HTR-8/SVneo (cell line): ENCODE measurements at places on chromosomes 5 and 9.

DNA sequence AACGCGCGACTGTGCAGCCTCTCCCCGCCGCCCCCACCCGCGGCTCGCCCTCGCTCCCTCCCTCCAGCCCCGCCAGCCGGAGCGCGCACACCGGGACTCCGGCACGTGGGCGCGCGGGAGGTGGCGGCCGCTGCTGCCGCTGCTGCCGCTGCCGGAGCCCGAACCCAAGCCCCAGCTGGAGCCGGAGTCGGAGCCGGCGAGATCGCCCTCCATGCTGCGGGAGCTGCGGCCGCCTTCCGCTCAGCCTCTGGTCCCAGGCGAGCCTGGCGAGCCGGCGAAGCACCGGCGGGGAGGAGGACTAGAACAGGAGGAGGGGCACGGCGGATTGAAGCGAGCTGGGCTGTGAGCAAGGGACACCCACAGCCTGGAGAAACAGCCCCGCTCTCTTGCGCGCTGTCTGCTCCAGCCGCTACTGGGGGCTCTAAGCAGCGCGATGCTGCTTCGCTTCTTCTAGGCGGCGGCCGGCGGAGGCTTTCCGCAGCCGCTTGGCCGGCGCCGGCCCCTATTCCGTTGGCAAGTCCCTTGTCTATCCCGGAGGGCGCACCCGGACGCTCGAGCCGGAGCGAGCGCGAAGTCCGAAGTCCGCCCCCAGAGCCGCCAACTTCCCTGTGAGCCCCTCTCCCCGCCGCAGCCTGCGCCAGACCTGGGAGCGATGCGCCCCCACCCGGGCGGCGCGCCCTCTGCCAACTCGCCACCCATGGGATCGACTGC lies 598.7 kb upstream of the SGCD start:
- DNase-seq, result no peak

- DNase-seq, result peak; percentile 62
Observed at GRCh38 chr5:143506836-143507552, 103.5 kb upstream of the NR3C1 start.

GRCh38 chr5:143361438-143361837 lies 42.0 kb downstream of the NR3C1 start:
- DNase-seq, result no peak

- DNase-seq, result no peak
Observed at GRCh38 chr9:119137479-119137878, 231.8 kb downstream of the BRINP1 start.

DNA sequence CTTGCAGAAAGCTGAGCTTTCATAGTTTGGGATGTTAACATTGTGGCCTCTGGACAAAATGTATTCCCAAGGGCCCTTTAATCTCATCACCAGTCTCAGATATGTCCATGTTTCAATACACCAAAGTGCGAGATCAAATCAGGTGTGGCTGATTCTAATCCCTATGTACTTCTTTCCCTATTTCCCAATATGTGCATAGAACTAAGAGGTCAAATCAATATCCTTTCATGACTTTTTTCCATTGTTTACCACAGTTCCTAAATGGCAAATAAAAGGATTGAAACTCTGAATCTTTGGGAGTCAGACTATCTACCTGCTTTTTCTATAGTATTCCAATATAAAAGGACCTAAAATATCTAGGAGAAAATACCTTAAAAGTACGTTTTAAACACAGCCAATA lies 105.0 kb downstream of the FBXO38 start:
- no peak for DNase-seq

GRCh38 chr9:125393426-125393825 lies 131.8 kb downstream of the GAPVD1 start:
- no peak for DNase-seq

DNA sequence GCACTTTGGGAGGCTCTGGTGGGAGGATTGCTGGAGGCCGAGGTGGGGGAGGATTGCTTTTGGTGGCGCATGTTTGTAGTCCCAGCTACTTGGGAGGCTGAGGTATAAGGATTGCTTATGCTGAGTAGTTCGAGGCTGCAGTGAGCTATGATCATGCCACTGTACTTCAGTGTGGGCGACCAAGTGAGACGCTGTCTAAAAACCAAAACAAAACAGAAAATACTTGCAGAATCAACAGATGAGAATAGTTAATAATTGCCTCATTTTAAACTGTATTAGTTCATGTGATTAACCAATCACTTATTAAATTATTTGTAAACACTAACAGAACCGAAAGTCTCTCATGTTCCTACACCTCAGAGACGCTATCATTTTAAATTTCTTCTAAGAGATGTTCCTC lies 118.1 kb downstream of the CCDC171 start:
- DNase-seq, result no peak

DNA sequence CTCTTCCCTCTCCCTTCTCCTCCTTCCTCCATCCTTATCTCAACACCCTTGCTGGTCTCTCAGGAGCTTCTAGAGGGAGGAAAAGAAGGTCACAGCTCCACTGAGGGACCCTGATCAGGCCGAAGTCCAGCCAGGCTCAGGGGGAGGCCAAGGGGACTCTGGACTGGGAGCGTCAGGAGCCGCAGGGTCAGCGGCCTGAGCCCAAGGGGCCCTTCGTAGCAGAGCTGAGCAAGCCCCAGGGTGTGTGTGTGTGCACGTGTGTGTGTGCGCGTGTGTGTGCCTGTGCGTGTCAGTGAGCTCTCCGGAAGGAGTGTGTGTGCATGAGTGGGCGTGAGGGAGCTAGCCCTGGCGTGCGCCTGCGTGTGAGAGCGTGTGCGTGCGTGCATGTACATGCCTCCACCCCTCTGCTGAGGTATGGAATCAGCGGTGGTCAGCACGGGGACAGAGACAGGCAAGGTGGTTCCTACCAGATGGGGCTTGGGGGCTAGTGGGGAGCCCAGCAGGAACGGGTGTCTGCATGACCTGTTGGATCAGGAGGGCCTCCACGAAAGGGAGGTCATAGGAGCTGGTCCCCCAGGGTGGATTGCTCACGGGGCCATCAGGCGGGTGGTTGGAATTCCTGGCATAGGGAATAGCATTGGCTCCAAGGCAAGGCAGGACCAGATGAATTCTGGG lies 10.0 kb upstream of the AGPAT2 start:
- no peak for DNase-seq

GRCh38 chr5:135830876-135831275 lies 3.6 kb upstream of the SLC25A48 start:
- DNase-seq, result no peak

DNA sequence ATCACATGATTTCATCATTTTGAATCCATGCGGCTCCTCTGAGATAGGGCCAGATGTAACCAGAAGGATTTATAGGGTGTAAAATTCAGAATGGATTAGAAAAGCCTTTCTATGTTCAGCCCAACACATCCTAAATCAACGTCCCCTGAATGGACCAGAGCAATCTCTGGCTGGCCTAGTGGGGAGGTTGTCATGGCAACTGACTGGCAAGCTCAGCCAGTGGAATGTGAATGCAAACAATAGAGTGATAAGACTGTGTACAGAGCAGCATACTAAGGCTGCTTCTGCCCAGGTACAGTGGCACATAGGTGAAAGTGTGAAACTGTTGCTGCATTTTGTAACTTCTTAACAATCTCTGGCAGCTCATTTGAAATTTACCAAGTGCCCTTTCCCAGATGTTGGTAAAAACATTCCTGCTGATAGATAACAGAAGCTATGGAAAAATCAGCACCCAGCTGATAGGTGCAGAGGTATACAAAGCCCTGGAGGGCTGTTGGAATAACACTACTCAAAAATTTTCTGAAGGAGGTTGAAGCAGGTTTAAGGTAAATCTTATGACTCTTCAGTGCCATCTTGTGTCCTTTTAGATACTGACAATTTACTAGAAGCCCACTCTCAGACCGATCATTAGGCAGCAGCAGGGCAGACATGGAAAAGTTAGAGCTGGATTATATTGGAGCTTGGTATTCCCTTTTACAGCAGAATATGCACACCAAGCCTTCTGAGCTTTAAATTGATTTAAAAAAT lies 267.2 kb downstream of the RAB3C start:
- peak; percentile 23 for DNase-seq

GRCh38 chr9:137556069-137556838 lies 4.6 kb downstream of the MRPL41 start:
- DNase-seq, result no peak

- DNase-seq, result no peak
Observed at GRCh38 chr5:178462816-178463215, 127.4 kb downstream of the COL23A1 start.

DNA sequence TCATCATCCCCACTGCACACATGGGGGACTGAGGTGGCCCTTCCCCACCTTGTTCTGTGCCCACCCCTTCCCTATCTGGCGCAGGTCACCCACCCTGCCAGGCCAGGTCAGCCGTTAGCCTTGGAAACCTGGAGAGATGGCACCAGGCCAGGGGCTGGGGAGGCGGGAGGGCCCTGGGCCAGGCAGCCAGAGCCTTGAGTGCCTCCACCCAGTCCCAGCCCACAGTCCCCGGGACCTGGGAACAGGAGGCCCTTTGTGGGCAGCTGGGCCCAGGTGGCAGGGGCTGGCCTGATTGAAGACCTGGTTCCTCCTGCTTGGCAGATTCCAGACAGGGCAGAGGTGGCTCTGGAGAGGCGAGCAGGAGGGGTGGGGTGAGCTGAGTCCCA lies 70.6 kb downstream of the LRSAM1 start:
- DNase-seq, result no peak

- no peak for DNase-seq
Observed at GRCh38 chr9:84456527-84456926, 116.0 kb upstream of the SLC28A3 start.

- DNase-seq, result no peak
Observed at GRCh38 chr9:23820451-23821374, 5.3 kb downstream of the ELAVL2 start.

DNA sequence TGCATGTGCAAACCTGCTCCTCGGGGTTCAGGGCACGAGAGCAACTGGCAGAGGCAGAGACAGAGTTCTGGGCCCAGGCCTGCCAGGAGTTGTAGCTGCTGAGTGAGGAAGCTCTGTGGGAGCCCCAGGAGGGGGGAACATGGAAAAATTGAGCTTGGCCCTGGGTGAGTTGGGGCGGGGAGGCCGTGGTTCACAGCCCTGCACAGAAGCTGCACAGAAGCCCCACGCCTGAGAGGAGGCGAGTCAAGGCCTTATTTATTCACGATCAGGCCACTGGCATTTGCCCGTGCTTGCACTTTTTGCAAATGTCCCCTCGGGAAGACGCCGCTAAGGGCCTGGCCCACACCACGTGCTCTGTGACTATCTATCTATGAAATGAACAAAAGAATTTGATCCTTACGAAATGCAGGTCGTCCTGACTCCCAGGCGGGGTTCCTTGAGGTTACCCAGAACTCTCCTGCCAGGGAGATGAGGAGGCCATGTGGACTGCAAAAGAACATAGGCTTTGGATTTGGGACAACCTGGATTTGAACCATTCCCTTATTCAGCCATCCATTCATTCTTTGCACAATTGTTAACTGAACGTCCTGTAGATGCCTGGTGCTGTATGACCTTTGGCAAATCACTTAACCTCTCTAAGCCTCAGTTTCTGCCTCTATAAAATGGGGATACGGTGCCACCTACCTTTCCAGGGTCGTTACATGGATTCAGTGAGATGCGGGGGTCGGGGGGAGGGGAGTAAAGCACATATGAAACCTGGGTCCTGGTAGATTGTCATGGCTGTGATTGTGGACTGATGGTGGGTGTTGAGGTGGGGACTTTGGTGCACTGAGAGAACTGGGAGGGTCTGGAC lies 17.9 kb downstream of the COL27A1 start:
- DNase-seq, result no peak
